ENCODE measurements at places on chromosomes 4 and X.

GRCh38 chr4:158814636-158815330 is 46.0 kb downstream of the FNIP2 start:
- DNase-seq, result no peak

DNA sequence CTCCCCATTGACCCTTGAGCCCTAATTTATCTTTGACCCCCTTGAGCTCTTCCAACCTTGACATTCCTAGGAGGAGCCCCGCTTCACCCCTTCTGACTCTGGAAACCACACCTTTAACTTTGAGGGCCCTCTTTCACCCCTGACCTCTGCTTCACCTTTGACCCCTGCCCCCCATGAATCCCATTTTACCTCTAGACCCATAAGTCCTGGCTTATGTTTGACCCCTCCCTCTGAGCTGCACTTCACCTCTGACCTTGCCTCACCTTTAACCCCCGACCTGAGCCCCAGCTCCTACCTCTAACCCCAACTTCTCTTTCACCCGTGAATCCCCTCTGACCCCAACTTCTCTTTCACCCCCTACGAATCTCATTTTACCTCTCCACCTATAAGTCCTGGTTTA is 169.7 kb downstream of the THOC2 start:
- no peak for DNase-seq

- no peak for DNase-seq
These were observed 53.9 kb downstream of the PPARGC1A start for GRCh38 chr4:23835774-23836478.

- peak; percentile 71 for DNase-seq
These were observed 810 bp downstream of the SPRY1 start for GRCh38 chr4:123397144-123398065.

DNA sequence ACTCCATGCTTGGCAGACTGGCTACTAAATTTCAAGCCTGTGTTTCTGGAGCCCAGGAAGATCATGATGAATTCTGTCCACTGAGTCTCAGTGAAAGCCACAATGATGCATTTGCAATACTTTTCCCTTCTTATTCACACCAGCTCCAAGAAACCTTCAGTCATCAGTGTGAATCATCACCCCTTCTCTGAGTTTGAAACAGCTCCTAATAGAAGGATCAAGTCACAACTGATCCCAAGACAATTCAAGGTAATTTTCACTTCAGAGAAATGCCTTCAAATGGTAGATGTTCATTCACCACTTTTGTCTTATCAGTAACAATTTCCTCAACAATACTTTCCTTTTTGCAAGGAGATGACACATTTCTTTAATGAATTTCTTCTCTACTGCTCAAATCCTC is 257.4 kb downstream of the NLGN4X start:
- DNase-seq, result no peak

DNA sequence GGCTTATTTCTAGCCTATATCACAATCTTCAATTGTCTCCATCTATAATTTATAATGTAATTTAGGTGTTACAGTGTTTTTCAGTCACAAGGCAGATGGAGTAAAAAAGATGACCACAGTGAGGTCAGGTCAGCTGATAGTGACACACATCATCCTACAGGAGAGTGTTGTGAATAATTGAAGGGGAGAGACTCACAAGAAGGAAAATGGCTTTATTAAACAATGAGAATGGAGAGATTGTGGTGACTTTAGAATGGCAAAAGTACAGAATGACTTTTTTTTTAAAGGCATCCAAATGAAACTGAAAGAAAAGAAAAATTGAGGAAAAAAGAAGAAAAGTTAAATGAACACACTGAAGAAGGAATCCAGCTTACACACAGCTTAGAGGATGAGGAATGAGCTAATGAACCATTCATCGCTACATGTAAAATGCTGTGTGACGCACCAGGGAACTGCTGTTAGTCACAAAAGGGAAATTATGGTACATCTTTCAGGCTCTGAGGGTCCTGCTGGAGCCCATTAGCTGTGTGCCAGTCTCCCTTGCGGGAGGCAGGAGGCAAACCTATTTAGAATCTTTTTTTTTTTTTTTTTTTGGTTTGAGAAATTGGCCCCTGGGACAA is 56.6 kb downstream of the SPRY1 start:
- no peak for DNase-seq

- no peak for DNase-seq
These were observed 2.7 kb upstream of the SPON2 start for GRCh38 chr4:1174941-1175634.

DNA sequence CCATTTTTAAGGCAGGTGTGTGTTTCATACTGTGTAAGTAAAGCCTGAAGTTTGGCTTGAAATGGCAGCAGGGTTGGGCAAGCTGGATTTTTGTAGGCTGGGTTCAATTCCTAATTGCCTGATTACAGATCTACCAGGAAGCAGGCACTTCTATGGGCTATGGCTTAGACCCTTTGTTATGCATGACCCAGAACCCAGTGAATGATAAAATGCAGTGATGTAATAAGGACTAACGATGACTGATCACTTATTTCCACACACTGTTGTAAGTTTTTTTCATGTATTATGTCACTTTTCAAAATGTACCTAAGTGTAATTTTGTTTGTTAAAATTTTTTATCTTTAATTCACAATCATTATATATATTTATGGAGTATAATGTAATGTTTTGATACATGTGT is 8.6 kb downstream of the LANCL3 start:
- no peak for DNase-seq

DNA sequence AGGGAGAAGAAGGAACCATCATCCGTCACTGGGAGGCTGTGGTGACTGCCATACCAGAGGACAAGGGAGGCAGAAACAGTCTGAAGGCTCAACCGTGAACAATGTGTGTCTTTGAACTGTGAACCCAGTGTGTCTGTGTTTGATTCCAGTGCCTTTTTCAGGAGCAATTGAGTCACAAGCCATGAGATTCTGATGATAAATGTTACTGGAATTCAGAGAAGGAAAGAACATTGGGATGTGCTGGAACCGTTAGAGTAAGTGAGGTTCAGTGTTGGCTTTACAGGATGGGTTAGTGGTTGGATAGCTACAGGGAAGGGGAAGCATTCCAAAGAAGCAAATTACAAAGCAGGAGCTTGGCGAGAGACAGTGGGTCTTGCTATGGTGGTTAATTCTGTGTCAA is 464.4 kb downstream of the TRIML1 start:
- DNase-seq, result no peak

DNA sequence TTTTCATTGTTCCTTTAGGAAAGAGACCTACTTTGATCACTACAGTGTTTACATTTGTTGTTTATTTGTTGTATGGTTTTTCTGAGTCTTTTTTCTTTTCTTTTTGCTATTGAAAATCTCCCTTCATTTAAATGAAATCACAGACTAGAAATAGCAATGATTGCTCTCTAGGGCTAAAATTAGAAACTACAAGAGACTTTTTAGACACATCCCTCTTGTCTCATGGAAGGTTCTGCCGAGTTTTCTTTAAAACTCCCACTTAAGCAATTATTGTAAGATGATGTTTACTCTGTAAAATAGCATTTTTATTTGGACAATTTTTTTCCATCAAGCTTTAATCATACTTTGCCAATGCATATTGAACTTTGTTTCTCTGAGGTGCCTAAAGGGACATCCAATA is 136.6 kb downstream of the PALLD start:
- DNase-seq, result no peak

DNA sequence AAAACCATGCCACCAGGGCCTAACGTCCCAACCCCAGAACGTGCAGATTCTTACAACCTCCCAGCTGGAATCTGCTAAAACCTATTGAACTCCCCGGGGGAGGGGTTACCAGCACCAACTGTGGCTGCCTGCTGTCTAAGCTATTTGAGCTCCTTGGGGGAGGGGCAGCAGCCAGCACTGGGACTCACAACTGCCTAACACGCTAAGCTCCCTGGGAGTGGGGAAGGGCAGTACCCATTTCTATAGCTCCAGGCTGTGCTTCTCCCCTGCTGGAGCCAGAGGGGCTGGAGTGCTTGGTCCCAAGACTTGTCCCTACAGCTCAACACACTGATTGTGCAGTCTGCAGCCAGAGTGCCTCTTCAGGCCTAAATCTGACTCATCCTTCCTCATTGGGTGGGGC is 459.8 kb upstream of the FGF16 start:
- DNase-seq, result peak; percentile 34

GRCh38 chr4:8350841-8351461 is 81.4 kb downstream of the HTRA3 start:
- peak; percentile 20 for DNase-seq

- DNase-seq, result no peak
These were observed 126.2 kb downstream of the PCDH10 start for GRCh38 chr4:133275246-133275645.

- DNase-seq, result no peak
These were observed at the start of gene TCEAL7 for GRCh38 chrX:103329991-103330390. Gene TCEAL7 (plus strand): TSS chrX:103330239. CDS start chrX:103331404, 1,165 bp downstream.

DNA sequence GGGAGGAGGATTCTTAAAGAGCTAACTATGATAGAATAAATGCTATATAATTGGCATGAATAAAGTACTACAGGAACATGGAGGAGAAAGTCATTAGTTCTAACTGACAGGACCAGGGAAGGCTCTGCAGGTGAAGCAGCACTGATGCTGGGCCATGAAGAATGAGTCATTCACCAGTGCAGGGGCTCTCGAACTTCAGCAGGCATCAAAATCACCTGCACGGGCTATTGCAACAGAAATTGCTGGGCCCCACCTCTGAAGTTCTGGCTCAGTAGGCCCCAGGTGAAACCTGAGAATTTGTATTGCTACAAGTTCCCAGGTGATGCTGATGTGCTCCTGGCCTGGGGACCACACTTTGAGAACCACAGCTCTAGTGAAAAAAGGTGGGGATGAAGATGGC is 33.7 kb downstream of the TMEM150C start:
- no peak for DNase-seq

- peak; percentile 38 for DNase-seq
These were observed 34.6 kb downstream of the SEPTIN11 start for GRCh38 chr4:76984127-76984526.

DNA sequence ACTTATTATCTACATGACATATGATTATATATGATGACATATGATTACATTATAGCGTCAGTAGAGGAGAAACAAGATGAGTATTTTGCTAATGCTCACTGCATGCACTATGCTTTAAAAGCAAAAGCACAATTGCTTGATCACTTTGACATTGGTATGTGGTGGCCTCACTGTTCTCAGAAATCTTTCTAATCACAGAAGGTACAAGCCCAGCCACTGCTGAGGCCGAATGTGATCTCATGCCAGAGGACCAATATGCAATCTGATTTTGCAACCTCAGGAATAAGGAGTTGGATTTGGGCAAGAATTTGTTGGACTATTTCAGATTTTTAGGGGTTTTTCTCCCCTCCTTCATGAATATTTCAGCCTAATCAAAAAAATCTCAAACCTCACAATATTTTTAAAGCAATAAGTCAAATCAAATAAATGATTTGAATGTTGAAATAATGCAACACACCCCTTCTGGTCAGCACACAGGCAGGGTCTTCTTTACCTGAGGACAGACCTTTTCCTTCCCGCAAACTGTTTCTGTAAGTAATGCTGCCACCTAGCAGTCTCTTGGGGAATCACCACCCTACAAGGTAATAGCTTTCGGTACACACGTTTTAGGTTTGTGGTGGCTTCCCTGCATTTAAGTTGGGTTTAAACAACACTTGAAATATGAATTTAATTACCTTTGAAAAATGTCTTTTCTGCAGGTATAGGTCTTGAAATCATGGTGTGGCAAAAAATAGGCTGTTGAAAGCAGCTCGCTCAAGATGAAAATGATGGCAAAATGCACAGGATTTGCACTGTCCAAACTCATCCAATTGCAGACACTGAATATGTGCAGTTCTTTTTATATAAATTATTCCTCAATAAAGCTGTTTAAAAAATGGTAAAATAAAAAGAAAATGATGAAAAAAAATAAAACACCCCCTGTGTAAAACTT is 4.8 kb upstream of the CXCL13 start:
- peak; percentile 66 for DNase-seq

- no peak for DNase-seq
These were observed 11.8 kb downstream of the COMMD8 start for GRCh38 chr4:47451657-47452056.

DNA sequence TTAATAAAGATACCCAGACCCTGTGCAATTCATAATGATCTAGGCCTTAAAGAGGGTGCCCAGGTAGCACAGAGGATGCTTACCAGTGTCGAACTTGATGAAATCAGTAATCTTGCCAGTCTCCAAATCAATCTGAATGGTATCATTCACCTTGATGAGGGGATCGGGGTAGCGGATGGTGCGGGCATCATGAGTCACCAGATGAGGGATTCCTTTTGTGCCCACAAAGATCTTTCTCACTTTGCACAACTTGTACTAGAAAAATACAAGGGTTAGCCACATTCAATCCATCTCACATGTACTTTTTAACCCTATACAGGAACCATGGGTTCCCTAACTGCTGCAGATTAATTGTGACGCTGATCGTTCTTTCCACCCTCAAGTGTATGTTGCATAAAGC is 3.3 kb downstream of the RPS4X start:
- DNase-seq, result no peak

DNA sequence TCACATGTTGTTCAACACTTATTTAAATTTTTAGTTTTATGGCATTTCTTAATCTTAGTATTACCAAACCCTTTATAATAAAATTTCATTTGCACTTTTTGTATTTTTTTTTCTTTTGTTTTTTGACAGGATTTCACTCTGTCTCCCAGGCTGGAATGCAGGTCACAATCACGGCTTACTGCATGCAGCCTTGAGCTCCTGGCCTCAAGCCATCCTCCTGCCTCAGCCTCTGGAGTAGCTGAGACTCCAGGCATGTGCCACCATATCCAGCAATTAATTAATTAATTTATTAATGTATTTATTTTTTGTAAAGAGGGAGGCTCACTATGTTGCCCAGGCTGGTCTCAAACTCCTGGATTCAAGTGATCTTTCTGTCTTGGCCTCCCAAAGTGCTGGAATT is 133.4 kb downstream of the ADGRL3 start:
- no peak for DNase-seq

DNA sequence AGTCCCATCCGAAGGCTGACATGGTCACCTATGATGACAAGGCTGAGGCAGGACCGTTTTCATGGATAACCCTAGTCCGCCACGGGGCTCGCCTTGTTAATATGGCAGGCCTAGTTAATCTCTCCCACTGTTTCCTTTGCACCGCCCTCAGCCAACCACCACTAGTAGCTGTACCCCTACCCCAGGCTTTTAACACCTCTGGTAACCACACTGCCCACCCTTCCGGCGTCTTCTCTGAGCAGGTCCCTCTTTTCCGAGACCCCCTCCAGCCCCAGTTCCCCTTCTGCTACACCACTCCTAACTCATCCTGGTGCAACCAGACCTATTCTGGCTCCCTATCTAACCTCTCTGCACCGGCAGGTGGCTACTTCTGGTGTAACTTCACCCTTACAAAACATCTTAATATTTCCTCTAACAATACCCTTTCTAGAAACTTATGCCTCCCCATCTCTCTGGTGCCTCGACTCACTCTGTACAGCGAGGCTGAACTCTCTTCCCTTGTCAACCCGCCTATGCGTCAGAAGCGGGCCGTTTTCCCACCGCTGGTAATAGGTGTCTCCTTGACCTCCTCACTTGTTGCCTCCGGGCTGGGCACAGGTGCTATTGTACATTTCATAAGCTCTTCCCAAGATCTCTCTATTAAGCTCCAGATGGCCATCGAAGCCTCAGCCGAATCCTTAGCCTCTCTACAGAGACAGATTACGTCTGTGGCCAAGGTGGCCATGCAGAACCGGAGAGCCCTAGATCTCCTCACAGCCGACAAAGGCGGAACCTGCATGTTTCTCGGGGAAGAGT is 964.4 kb downstream of the RPA4 start:
- no peak for DNase-seq

- DNase-seq, result no peak
These were observed 839 bp downstream of the QDPR start for GRCh38 chr4:17511051-17511450.

All from D341Med (cell line).